ENCODE measurements at places on chromosomes 2 and 18.
A peak's percentile ranks its signal among the peaks of the same experiment; 100 is the strongest.

DNA sequence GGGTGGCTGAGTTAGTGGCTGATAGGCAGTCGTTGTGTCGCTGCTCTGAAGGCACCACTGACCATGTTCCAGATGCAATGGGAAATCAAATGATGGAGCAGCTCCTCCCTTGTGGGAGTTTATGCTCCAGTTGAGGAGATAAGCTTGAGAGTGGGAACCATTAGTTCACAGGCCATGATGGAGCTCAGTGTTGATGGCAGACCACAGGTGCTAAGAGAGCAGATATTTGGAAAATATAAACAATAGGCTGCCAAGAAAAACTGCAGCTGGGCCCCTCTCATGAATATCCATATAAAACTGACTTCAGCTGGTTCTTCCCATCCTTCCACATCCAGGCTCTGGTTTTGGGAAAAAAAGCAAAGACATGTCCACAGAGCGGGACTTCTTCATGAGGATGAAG, 63.1 kb downstream of the EPAS1 start:
- DNase-seq: no peak

- DNase-seq: peak; percentile 17
Observed at GRCh38 chr2:158034198-158034866, 67.3 kb upstream of the UPP2 start.

- no peak for DNase-seq
Observed at GRCh38 chr2:185179743-185180142, 558.9 kb upstream of the FSIP2 start.

DNA sequence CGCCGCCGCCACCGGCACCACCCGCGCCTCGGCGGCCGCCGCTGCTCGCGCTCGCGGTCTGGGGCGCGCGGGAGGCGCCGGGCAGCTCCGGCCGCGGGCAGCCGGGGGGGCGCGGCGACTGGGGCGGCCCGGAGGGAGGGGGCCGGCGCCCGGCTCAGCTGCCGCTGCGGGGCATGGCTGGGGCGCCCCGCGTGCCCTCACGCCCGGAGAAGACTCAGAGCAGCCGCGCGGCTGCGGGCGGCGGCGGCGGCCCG, 295 bp downstream of the GAREM1 start:
- no peak for DNase-seq

- DNase-seq: no peak
Observed at GRCh38 chr2:74255660-74256213, 57.3 kb downstream of the MTHFD2 start.

- DNase-seq: no peak
Observed at GRCh38 chr2:234497594-234498235, 834 bp upstream of the ARL4C start.

- DNase-seq: no peak
Observed at GRCh38 chr2:44168681-44169154, at the start of gene PPM1B. Gene PPM1B (plus strand): TSS chr2:44168875. CDS start chr2:44201200, 32,325 bp downstream.

DNA sequence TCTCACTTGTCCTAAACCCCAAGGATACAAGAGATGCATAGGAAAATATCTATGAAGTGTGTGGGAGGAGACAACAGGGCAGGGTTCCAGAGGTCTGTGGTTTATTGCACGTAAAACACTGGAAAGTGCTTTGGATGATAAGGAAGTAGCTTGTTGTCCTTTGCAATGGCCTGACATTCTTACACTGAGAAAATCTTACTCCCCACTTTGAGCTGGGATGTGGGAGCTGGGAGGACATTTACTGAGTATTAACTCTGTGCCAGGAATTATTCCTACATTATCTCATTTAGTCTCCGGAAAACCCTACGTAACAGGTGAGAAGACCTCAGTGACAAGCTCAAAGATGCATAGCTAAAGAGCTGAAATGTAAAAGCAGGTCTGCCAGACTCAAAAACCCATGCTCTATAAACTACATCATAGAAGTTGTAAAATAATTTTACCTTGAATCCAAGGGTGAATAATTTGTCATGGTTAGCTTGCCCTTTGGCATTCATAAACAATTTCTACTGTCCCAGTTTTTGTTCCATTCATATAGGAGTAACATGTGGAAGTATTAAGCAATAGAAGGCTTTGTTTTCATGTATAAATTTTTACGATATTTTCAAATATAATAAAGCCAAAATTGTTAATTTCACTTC, 9.2 kb upstream of the GALNT3 start:
- no peak for DNase-seq

DNA sequence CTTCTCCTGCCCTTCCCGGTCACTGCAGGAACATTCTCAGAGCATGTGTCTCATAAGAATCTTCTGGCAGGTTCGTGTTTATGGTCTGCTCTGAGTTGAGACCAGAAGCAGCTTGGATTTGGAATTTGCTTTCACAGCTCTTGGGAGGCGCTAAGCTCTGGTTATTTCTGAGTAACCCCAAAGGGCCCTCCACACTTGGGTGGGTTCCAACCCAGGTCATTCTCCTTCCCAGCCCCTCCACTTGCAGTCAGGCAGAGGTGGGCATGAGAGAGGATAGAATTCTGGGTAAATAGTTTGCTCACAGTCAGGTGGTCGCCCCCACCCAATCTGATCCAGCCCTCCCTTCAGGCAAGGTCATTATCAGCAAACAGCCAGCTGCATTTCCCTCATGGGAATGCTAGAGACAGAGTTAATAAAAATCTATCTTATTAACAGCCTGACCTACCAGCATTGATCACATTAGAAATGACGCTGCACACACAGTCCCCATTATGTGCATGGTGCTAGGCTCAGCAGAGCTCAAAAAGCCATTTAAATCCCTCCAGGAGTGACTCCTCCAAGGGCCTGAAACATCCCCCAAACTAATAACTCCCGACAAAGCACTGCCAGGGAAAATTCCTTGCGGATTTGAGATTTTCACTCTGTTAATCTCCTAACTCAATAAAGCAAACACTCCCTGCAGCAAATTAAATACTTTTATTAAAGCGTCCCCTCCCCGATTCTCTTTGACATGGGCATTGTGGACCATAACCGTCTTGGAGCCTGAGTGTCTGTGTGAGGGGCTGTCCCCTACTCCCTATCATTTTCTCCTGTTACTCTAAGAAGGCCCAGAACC, 61.9 kb downstream of the SLC4A5 start:
- DNase-seq: no peak

GRCh38 chr2:36965751-36966369, 476 bp downstream of the STRN start:
- no peak for DNase-seq

DNA sequence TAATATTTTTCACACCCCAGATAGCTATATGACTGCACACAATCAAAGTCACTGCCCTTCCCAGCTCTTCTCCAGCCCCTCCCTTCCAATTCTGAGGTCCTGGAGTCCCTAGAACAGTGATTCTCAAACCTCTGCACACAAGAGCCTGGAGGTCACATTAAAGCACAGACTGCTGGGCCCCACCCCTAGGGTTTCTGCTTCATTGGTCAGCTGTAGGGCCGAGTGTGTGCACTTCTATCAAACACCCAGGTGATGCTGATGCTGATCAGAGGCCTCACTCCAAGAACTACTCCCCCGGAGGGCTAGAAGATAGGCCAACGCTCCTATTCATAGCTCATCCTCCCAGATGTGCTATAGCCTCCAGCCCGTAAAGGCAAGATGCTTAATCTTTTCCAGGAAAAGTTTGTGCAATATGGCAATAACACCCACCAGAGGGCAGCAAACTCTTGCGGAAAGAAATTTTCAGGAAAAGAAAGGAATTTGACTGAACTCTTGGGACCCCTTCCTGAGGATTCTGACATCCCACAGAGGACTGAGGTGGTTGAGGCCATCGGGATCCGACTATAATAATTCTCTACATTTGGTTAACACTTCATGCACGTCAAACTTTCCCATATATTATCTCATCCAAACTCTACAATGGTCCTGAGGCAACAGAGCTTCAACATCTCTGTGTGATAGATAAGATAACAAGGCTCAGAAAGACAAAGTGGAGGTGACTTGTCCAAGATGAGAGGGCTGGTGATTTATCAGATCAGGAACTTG, 194.2 kb upstream of the PKDCC start:
- peak; percentile 30 for DNase-seq

DNA sequence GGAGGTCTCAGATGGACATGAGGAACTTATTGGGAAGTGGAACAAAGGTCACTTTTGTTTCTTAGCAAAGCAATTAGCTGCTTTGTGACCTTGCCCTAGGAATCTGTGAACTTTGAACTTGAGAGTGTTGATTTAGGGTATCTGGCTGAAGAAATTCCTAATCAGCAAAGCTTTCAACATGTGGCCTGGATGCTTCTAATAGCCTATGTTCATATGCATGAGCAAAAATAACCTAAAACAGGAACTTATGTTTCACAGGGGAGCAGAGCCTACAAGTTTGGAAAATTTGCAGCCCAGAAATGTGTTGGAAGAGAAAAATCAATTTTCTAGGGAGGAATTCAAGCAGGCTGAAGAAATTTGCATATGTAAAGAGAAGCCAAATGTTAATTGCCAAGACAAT, 405.8 kb upstream of the SALL3 start:
- no peak for DNase-seq

DNA sequence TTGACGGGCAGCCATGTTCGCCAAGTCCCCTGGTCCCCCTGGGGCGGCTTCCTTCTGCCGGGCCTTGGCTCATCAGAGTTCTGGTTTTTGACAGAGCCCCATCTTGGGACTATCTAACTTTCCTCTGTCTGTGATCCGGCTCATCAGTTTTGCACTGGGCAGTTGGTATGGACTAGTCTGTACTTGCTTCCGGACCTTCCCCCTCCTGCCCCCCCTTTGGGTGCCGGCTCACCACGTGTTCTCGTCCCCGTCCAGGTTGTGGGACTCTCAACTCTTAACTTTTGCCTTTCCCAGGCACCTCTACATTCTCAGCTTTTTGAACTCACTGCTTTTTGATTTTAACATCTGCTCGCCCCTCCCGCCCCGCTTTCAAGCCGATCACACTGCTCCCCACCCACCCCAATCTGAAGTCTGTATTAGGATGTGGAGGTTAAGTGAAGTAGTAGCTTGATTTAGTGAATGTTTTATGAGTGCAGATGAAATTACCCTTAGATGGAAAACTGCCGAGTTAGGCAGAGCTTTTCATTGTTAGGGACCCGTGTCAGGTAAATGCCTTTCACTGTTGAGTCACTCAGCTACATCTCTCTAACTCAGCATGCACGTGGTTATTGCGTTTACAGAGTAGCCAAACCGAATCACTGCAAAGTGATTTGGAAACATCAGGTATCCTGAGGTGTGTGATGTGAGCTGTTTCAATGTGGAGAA, 874 bp downstream of the WDR43 start:
- DNase-seq: peak; percentile 21

DNA sequence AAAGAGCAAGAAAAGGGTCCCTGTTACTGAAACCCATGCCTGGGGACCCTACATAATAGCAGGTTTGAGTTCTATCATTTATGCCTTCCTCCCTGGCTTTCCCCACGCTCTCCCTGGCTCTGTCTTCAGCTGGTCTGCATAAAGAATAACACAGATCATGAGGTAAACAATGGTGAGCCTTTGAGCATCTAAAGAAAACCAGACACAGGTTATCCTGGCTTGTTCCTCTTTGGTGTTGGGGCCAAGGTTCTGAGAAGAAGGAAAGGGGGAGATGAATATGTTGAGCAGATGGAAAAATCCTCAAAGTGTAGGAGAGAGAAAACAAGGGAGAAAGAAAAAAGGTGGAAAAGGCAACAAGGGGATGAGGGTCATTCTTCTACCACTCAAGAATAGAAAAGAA, 127.3 kb downstream of the CABYR start:
- DNase-seq: no peak

- no peak for DNase-seq
Observed at GRCh38 chr18:3471141-3471648, 21.2 kb downstream of the TGIF1 start.

DNA sequence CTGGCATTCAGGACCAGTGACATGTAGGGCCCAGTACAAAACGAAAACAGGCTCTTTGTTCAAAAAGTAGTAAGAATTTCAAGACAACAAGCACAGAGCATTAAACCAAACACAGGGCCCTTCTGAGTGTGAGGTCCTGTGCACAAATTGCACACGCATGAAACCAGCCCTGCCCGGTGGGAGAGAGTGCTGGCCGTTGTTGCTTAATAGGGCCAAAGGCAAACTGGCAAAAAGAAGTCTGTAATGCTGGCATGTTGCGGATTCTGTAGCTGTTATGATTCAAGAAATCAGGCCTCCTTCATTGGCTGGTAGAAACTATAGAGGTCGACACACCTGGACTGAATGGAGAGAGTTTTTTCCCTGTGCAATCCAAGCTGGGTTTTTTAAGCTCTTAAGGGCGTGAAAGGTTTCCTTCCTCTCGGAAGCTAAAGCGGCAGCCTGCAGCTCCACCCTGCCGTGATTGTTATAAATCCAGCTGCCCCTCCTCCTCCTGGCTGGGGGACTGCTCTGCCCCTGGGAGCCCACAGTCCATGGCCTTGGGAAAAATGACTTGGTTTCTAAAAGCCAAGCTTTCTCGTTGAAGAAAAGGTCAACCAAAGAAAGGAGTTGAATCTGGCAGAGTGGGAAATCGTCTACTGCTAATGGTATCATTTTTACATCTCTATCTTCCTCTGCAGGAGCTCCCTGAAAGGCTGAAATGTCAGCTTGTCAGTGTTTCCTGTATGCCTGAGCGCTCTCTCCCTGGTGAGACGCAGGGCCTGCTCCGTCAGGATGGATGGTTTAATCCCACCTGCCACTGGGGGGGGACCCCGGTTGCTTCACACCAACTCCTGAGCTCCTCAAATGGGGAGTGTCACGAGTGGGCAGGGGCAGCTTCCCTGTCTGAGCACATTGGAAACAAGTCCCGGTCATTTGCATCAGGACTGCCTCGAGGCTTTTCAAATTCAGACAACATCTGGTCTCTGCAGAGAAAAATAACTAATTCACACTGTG, 143.6 kb downstream of the ALPK2 start:
- no peak for DNase-seq

DNA sequence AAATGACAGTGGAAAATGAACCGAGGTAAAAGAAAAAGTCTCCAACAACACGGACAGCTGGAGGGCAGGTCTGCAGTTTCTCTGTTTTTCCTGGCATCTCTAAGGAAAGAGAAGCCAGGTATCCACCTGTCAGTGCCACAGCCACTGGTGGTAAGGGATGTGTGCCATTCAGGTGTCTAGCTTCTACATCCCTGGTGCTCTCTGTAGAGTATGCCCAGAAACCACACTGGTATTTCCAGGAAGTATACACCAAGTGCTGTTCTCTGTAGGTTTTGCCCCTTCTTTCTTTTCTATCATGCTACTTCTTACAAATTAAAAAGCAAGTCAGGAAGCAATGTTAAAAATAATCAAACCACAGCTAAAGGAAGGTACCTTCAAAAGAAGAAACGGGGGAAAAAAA, 7.6 kb upstream of the AGFG1 start:
- DNase-seq: no peak

GRCh38 chr2:187774551-187775071, 220.4 kb upstream of the TFPI start:
- no peak for DNase-seq

DNA sequence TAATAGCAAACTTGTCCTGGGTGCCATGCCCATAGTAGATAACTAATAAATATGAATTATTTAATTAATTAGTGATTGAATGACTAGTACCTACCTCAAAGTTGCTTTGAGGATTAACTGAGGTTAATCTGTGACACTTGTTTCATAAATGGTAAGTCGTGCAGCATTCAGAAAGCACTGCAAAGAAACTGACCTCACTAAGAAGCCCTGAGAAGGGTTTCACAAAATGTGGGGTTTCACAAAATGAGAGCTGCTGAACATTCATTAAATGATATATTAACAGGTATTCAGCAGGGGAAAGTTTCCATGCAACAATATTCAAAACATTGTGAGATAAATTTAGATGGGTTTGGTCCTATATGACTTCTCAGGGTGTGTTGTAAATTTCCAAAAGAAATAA, 236.2 kb downstream of the OSR1 start:
- no peak for DNase-seq
